ENCODE measurements at places on chromosomes 12 and 14.
A peak's percentile ranks its signal among the peaks of the same experiment; 100 is the strongest.

GRCh38 chr12:124901003-124901402 is 13.4 kb downstream of the UBC start:
- no peak for DNase-seq

GRCh38 chr14:39668449-39668848 is 236.2 kb upstream of the FBXO33 start:
- no peak for DNase-seq

DNA sequence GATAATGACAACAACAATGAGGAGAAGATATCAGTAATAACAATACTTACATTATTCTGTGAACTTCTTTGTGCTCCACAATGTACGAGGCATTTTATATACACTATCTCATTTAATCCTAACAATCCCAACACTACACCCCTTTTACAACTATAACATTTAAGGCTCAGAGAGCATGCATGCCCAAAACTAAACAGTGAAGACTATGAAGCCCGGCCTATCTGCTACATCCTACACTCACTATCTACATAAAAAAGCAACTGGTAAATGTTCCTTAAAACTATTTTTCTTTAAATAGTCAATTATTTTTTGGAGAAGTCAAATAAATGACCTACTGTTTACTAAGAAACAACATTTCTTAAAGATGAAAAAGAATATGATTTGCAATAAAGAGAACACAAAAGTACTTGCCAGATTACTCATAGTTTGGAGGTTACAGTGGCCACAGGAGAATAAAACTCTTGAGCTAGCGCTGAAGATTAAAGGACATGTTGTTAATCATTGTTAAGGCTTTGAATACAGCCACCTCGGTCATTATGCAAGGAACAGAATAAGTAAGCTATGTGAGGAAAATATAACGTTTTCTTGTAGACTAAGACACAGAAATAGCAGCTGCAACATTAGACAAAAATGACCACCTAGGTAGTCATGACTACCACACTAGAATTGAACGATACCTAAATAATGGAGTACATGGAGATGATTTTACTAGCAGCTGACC is 56.7 kb downstream of the EPS8 start:
- DNase-seq: no peak

GRCh38 chr14:55336162-55336561 is 64.9 kb downstream of the FBXO34 start:
- no peak for DNase-seq

GRCh38 chr12:107912421-107913004 is 138.0 kb downstream of the ASCL4 start:
- peak; percentile 33 for DNase-seq

- no peak for DNase-seq
These were observed 359.8 kb downstream of the FOXG1 start for GRCh38 chr14:29126361-29126760.
